RPMI7951 (cell line): ENCODE measurements at places on chromosomes 2 and 18. TPM values are rescaled to one million over a fixed set of nuclear protein-coding genes. Genes with fewer than 3 reads are reported as not detected.

CCDC150 gene
- total RNA-seq = 11.7 and 13.6 TPM in 2 replicates

TEX51 gene
- not detected in 2 replicates for total RNA-seq

POLR1B gene
- 19.7 and 21.3 TPM in 2 replicates for total RNA-seq

CCDC121 gene
- 1.8 and 2.2 TPM in 2 replicates for total RNA-seq

DNAJC27 gene
- total RNA-seq = 4.2 and 5.6 TPM in 2 replicates
